ENCODE measurements at places on chromosomes 3 and 15.

DNA sequence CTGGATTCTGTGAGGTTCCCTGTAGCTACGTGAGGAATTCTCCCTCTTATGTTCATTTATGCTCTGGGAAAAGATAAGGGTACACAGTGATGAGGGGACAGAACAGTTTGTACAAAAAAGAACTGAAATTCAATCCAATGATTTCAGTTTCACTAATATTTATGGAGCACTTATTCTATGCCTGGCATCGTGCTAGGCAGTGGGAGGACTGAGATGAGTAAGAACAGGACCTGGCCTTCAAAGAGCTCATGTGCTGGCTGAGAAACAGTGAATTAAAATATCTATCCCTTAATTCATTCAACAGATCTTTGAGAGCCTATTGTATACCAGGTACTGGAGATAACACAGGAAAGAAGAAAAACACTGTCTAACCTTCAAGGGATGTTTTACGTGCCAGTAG, 22.2 kb downstream of the SSR3 start:
- DNase-seq = no peak

DNA sequence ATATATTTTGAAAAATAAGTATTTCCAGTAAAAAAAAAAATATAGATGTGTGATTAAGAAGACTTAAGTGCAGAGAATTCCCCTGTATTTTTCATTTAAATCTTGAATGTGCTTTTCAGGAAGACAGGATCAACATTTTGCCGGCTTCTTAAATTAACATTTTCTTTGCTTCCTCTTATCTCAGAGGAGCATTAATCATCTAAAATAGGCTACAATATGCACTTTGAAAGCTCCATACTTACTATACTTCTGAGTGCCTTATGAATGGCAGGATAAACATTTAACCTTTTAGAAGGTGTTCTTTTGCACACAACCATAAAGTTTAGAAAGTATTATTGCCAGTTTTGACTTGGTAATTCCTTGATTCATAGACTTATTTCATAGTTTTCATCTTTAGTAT, 164.3 kb downstream of the ECT2 start:
- no peak for DNase-seq

DNA sequence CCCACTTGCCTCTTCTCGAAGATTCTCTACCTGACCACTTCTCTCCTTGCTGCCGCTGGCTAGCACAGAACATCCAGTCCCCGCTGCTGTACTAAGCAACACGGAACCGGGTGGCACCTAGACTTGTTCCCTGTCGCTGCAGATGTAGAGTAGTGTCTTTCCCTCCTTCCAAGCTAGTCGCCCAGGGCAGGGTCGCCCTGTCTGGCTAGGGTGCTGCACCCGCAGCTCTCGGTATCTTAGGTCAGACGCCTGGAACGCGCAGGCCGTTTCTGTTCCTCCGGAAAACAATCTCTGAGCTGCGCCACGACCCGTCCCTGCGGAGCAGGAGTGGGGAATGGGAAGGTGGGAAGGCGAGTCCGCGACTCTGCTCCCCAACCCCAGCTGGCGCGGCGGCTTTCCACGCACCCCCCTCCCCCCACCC, 758 bp upstream of the SNX33 start:
- no peak for DNase-seq

- no peak for DNase-seq
These were observed 1.7 kb downstream of the EPB42 start for GRCh38 chr15:43218908-43219706.

DNA sequence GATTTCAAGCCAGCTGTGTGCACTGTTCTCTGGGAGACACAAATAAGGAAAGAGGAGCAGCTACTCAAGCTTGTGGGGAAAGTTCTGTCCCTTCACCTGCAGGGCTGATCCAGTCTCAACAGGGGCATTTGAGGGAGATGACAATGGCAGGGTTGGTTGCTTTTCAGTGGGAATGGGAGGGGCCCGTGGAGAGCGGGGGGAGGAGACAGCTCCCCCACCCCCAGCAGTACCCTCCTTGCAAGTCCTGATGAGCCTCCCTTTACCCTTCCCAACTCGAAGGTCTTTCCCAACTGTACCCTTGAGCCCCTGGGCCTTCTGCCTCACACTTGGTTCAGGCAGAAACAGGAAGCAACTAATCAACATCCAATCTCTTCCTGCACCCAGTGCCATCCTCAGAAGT, 71.8 kb upstream of the SNRPA1 start:
- DNase-seq = no peak

- no peak for DNase-seq
These were observed 41.4 kb downstream of the DNAJB8 start for GRCh38 chr3:128425142-128425845.

- DNase-seq = no peak
These were observed 32.9 kb downstream of the AMOTL2 start for GRCh38 chr3:134341389-134341788.

- no peak for DNase-seq
These were observed 19.1 kb downstream of the USP3 start for GRCh38 chr15:63523306-63523990.
